ENCODE measurements at places on chromosomes 2 and 18.

DNA sequence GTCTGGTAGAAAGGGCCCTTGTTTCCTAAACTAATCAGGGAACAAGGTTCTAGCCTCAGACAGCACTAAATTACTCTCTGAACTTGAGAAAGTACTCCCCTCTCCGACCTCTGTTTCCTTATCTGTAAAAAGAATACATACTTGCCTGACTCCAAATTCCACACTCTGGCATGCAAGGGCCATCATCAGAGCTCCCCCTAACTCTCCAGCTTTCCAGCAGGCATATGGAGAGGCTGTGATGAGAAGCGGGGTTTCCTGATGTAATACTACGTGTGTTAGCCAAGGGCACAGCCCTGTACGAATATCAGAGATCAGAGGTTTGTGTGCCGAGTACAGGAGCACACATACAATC, 1.8 kb upstream of the EVA1A start:
- no peak for DNase-seq

DNA sequence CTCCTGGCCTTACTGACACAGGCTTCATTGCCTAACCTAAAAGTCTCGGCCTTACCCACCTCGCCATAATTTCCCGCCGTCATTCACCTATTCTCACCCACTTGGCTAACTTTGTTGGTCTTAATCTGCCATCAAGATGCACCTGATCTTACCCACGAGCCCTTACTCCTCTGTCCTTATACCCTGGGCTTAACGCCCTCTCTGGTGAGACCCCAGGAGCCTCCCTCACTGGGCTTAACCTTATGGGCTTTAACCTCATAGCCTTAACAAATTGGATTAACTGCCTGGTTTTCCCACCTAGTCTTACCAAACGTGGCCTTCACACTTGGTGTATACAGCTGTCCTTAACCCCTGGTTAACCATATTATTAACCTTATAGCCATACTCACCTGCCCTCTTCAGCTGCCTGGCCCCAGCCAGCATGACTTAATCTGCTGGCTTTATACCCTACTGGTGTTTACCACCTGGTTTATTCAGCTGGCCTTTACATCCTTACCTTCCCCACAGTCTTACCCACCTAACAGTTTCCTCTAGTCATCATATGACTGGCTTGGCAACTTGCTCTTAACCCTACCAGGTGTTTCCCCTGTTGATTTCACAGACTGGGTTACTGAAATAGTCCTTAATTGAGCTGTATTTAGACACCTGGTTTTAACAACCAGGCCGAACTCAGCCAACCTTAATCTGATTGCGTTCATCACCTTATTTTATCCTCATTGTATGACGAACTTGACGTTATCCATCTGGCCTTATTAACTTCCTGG, 132.0 kb upstream of the ZSWIM2 start:
- no peak for DNase-seq

DNA sequence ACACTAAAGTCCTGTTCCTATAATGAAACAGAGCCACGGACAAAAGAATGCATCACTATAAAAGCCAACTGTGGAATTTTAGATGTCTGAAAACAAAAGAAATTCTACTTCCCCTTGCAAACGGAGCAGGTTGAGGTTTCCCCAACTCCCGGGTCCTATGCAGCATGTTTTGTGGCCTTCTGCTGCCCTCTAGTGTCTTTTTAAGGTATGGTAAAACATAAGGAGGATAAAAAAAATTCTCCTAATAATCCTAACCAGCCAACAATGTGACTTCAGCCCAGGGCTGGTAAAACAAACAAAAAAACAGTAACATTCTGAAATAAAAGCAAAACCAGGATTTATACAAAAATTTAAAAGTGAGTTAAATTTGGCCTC, 539.5 kb downstream of the NRXN1 start:
- no peak for DNase-seq

GRCh38 chr2:283996-284794, 3.7 kb downstream of the ALKAL2 start:
- no peak for DNase-seq

- no peak for DNase-seq
These were observed 63.9 kb downstream of the GYPC start for GRCh38 chr2:126719833-126720351.

GRCh38 chr18:24553571-24554285, 93.3 kb downstream of the HRH4 start:
- no peak for DNase-seq

- no peak for DNase-seq
These were observed 11.1 kb downstream of the AQP4 start for GRCh38 chr18:26854292-26854881.

GRCh38 chr2:145203891-145204290, 684.0 kb upstream of the ZEB2 start:
- no peak for DNase-seq

DNA sequence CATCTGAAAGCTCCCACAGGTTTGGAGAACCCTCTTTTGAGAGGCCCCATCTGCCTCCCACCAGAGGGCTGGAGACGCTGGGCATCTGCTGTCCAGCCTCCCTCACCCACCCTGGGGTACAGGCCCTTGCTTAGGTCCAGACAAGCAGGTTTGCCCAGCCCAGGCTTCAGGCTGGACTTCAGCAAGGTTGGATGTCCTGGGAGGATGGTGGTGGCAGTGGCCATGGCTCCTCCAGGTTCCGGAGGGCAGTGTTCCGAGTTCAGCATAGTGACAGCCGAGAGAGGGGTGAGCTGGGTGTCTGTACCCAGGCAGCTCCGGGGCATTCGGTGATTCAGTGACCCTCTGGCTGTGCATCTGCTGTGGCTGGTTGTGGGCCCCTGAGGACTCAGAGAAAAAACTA, 58.2 kb upstream of the HDAC4 start:
- no peak for DNase-seq

DNA sequence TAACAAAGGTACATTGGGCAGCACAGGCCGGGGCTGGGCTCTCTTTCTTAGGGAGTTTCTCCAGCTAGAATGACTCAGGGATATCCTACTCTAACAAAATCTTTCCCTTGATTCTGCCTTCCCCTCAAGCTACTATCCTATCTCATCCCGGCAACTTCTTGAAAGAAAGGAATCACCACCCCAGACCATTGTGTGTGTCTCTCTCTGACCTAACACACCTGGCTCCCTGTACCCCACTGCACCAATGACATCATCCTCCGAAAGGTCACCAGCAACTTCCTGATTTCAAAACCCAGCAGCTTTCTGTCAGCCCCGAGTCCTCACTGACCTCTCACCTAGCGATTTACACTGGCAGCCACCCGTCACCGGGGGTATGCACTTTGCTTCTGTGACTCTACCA, 72.1 kb upstream of the MAP4K4 start:
- DNase-seq: no peak

- no peak for DNase-seq
These were observed 97.2 kb downstream of the CAPN13 start for GRCh38 chr2:30710016-30710415.

DNA sequence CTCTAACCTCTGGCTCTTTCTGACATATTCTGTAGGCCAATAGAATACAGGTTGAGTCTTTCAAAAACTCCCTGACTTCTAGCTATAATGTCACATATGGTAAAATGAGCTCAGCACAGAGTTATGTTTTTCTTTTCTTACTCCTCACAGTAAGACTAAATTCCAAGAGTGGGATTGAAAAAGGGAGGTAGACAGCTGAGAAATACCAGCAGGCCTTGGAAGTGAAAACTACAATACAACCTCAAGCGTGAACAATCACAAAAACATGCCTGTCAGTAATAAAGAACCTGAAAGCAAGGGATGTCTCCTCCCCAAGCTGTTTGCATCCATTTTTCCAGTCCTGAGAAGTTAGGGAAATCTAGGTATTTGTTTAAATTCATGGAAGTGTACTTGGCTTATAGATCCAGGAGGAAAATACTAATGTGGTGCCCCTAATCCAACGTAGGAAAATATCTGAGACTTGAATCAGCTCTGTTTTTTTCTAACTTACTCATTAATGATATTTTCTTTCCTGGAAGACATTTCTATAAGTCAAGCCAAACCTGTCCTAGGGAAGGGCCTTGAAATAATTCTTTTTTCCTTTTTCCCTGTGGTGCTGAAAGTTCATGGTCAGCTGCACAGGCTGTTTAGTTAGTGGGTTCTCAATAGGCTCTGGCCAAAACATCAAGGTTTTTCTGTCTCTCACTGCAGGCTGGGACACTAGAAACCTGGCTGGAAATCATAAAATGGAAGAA, 167.9 kb upstream of the SPATS2L start:
- no peak for DNase-seq

DNA sequence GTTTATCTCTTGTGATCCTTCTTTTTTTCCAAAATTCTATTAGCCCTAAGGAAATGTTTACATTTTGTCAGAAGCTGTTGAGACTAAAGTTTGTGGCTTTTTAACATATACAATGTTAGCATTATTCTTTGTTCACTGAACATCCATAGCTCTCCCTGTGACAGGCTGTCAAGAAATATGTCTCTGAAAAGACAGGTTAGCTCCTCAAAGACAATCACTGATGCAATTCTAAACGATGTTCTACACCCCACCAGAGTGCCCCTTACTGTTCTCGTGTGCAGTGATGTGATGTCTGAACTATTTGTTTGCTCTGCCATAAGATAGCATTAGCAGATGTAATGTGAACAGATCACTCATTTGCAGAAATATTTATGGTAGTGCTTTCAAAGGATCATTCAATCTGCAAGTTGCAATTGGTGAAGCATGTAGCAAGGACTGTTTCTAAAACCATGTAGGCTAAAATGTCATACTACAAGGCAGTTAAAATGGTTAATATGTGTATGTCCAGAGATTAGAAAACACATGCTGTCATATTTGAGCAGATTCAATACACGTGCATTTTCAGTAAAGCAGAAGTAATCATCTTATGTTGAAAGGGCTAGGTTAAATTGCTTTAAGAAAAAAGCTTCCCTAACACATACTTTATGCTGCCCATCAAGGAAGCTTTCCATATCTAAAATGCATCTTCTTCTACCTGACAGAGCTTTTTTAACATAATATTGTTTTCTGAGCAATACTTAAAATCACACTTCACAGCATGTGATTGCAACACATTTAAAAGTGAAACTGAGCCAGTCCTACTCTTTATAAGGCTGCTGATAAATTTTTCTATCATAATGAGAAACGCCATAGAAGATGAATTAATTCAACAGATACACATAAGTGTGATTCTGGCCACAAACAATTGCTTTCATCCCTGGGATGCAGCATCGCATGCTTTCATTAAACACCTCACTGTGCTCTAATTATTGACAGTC, 285.7 kb upstream of the UBE2E3 start:
- DNase-seq: no peak

DNA sequence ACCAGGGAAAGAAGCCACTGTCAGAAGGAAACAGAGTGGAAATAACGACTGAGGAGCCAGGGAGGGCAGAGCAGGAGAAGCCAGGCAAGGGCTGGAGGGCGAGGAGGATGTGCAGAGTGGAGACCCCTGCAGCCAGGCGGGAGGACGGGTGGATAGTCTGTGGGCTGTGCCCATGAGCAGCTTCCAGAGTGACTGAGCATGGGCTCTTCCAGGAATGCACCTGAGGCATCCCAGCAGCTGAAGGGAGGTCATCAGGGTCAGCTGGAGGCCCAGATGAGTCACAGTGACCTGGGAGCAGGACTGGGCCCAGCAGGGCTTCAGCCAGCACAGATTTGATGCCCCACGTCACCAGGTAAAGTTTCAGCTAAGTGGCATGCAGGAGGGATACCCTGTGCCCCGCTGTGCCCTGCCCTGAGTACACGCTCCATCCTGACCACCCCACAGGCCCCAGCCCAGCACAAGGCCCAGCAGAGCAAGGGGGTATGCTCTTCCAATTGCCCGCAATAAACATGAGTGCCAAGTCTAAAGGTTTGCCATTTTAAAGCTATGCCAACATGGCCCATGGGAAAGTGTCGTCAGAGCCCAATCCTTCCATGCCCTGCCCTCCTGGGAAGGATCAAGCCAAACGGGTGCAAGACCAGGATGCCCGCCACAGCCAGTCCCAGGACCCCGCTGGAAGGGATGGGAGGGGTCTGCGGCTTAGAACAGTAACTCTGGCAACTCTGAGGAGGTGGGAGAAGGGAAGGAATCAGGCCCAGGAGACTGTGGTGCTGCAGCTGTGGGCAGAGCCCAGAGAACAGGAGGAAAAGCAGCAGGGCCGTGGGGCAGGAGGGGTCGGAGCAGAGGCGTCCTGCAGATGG, 85.7 kb downstream of the SEPTIN10 start:
- no peak for DNase-seq

- no peak for DNase-seq
These were observed 29.5 kb upstream of the ZNF396 start for GRCh38 chr18:35406666-35407065.

- DNase-seq: no peak
These were observed 12.4 kb upstream of the TANK start for GRCh38 chr2:161147856-161148255.

GRCh38 chr2:26081556-26081955, 47.7 kb downstream of the RAB10 start:
- DNase-seq: no peak

DNA sequence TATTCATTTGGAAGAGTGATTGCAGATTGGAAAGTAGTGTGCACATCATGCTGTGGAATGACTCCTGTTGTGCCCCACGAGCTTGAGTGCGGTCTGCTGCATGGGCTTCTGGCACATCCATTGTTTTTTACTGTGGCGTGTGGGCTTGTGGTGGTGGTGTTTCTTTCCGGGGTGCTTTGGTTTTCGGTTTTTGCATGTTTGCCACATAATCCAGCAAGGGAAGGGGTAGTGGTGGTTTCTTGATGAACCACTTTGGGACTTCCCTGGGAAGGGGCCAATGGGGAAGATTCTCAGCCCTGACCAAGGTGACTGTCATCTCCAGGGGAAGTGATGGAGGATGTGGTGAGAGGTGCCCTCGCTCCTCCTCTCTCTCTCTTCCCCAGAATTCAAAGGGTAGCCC, 57.0 kb downstream of the COA5 start:
- no peak for DNase-seq

DNA sequence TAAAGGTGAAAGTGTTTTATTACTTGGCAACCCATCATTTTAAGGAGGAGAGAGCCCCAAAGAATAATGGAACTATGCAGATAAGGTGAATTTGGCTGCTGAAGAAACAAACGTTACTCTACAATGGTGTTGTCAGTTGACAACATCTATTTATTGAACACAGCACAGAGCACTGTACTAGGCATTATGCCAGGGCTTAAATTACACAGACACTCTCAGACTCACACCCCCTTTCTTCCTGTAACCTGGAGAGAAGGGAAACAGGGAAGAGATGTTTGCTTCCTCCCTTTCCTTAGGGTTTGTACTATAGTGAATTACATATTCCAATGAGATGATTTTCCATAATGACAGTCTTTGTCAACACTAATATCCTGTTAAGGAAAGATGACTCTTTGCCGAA, 94.0 kb upstream of the ATP5MC3 start:
- DNase-seq: no peak

DNA sequence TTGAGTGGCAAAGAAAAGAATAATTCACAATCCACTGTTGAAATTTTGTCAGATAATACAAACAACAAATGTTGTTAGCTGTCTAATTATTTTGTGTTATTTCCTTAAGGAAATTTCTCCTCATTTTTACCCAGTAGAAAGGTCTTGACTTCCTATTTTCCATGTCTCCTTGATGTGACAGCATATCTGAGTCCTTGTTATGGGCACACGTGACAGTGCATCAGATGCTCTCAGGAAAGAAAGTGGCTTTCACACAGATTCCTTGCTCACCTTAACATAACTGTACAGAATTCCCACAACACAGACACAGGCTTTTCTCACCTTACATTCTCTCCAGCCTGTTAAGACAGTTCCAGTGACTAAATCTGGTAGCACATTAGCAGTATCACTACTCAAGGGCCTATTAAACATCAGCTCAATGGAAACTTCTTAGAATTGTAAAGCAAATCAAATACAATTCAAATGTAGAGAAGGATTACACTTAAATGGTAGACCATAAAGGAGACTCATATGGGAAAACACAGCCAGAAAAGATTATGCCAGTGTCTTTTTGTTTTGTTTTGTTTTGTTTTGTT, 30.2 kb upstream of the GPR55 start:
- no peak for DNase-seq
